ENCODE measurements at places on chromosomes 5 and 9.

- DNase-seq: peak; percentile 70
Measured at GRCh38 chr9:137045294-137046087, 486 bp downstream of the NPDC1 start.

DNA sequence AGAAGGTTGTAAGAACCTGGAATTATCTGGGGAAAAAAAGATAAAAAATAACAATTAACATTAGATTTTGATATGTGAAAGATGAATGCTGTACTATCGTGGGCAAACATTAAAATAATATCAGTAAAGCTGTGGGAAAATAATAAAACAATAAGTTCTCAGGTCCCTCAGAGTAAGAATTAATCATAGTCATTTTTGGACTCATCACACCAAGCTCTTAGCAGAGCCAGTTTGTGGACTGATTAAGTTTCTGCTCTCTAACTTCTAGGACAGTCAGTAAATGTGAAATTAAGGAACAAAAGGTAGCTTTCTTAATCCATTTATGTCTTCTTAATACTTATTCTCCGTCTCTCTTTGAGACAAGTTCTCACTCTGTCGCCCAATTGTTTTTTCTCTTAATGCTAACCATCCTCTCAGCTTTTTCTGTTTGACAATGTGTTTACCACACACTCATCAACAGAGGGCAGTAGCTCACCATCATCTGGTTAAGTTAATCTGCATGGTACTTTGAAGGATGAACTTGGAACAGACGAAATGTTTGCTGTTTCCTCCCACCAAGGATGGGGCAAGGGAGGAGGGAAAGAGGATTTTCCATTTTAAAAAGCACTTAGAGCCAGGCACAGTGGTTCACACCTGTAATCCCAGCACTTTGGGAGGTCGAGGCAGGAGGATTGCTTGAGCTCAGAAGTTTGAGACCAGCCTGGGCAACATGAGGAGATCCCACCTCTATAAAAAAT lies 5.3 kb upstream of the ACO1 start:
- peak; percentile 94 for DNase-seq

GRCh38 chr5:120035181-120035580 lies 405.8 kb downstream of the FAM170A start:
- DNase-seq: no peak

GRCh38 chr5:125179612-125180011 lies 433.2 kb upstream of the ZNF608 start:
- DNase-seq: no peak

DNA sequence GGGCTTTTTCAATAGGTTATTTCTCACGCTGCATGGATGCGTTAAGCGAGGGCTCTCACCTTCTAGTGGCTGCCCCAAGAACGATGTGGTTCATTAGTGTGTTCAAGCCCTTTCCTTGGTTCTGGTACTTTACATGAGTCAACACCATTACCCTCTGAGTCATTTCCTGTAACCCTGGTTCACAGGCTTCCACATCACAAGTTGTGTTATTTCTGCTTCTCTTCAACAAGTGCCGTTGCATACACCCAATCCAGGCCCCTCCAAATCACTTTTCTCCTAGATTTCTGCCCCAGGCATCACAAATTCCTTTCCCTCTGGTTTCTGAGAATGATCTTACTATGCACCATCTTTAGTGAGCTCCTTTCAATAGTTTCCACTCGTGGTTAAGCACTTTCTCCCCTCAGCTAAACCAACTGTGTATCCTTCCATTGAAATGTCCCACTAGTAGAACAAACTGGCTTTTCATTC lies 69.5 kb upstream of the RAD23B start:
- peak; percentile 82 for DNase-seq

DNA sequence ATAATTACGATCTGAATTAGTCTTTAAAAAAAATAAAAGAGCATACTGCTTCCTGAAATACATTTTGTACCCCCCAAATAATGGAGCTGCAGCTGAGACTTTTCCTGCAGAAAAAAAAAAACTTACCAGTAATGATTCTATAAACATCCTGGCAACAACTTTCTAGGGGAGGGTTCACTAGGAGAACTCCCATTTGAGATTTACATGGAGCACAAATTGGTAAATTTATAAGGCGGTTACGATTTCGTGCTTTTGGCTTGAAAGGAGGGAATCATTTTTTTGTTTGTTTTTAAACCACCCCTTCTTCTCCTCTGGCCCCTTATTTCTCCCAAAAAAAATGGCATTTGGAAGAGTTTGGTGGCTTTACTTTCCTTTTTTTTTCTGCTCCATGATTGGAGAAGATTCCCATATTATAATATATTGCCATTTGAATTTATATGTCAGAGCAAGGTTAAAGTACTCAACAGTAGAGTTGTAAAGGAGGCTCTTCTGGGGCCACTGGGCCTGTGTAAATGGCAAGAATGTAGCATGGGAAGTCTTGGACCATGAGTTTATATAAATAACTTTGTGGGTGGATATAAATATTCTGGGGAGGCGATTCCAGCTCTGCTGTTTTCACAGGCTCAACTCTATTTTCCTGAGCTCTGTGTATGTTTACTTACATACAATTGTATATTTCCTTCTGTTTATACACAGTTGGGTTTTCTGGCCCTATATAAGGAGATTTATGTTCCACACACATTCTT lies 159.9 kb downstream of the CSNK1G3 start:
- DNase-seq: no peak

GRCh38 chr5:17187011-17187785 lies 30.2 kb upstream of the BASP1 start:
- peak; percentile 24 for DNase-seq

DNA sequence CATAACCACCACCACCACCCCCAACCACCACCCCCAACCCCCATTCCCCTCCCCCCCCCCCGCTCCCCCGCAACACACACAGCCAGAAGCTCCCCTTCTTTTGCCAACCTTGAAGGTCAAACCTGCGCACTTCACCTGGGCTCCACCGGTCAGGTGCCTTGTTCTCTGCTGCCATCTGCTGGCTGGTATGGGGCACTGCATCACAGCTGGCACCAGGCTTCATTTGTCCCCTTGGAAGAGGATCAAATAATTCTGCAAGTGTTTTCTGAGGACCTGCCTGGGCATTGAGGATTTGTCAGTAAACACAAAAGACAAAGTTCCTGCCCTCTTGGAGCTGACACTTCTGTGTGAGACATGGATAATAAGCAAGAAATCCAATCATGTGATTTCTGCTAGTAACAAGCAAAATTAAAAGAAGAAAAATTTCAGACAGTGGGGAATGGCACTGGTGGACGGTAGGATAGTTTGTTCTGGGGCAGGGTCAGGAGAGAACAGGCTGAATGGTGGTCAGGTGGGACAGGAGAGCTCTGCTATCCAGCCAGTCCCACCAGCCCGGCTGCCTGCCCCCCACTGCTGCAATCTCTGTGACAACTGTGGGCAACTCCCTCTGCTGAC lies 55.6 kb upstream of the LMX1B start:
- peak; percentile 71 for DNase-seq

GRCh38 chr9:99118782-99119466 lies 14.0 kb downstream of the TGFBR1 start:
- no peak for DNase-seq

- no peak for DNase-seq
Measured at GRCh38 chr9:133987446-133987788, 4.7 kb downstream of the VAV2 start.

DNA sequence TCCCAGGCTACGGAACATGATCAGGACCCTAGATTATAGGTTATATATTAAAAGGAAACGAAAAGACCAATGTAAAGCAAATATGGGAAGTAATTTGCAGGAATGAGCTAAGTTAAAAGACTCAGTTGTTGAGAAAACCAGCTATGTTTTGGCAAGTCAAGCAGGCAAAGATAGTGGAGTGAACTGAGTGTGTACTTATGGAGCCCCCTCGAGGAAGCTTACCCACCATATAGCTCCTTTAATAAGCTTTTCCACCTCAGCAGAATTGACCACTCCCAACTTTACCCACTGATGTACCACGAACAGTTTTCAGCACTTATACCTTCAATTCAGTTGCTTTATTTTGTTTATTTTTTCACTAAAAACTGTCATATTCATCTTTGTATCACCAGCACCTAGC lies 57.3 kb upstream of the PJA2 start:
- no peak for DNase-seq

DNA sequence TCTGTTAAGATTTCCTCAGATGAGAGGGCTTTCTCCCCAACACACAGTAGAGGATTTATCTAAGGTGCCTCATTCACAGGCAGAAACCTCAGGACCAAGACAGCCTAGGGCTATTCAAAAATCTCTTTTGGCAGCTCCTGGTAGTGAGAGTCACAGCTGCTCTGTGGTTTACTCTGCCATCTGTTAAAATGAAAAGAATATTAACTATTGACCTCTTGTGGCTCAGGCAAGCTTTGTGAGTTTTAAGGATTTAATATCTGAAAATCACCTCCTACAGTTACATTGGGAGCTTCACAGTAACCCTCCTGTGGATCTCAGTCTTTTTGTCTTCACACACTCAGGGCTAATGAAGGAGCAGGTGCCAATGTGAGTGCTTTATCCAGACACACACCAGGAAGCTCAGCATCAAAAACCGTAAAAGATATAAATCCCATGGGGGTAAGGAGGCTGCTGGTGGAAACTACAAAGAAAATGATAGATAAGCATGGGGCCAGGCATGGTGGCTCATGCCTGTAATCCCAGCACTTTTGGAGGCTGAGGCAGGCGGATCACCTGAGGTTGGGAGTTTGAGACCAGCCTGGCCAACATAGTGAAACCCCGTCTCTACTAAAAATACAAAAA lies 29.7 kb downstream of the PPP1R2B start:
- no peak for DNase-seq

DNA sequence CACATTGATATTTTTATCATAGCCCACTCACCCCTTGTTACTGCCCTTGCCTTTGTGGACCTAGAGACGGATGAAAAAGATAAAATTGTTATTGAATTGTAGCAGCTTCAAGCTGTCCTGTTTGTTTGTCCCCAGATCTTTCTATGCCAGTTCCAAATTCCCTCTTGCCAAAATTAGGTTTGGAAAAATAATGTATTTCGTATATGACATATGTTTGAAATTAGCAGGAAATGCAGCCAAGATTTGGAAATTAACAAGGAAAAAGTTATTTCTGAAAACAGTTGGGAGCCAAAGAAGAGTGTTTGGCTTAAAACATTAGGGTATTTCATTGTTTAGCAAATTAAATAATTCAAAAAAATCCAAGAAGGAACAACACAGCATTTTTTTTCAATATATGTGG lies 33.5 kb downstream of the SPATA31D1 start:
- DNase-seq: peak; percentile 40

- no peak for DNase-seq
Measured at GRCh38 chr5:135833961-135834638, 363 bp upstream of the SLC25A48 start.

- no peak for DNase-seq
Measured at GRCh38 chr9:85479305-85479704, 262.4 kb downstream of the AGTPBP1 start.

DNA sequence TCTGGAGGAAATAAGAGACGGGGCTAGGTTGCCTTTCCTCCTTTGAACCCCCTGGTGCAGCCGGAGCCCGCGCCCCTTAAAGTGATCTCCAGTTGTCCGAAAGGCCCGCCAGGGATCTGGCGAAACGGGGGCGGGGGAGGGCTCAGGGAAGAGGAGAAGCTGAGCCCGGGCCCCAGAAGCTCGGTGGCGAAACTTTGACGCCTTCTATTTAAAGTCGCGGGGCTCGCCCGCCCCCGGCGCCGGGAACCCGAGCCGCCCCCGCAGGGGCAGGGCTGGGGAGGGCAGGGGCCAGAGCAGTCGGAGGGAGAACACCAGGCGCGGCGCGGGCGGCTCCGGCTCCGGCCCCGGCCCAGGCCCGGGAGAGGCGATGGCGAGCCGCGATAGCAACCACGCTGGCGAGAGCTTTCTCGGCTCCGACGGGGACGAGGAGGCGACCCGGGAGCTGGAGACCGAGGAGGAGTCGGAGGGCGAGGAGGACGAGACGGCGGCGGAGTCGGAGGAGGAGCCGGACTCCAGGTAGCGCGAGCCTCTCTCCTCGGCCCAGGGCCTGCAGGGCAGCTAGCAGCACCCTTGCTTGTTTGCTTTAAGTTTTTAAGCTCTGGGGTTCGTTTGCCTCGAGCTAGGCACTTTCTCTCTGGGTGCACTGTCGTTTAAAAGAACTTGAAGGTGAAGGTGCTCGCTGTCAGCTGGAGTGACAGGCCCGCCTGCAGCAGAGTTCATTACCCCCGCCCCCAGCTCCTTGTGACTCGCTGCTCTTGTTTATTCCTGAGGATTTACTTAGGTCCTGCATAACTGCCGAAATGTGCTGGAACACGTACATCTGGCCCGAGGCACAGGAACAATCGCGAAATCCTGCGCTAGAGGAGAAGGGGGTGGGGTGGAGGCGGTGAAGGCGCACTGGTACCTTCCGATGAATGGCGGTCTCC lies at the start of gene CMYA5:
Gene CMYA5 (plus strand): TSS at position 296 of the 926 bp plus-strand sequence. CDS start 72 bp downstream, at position 368.
- DNase-seq: peak; percentile 74

DNA sequence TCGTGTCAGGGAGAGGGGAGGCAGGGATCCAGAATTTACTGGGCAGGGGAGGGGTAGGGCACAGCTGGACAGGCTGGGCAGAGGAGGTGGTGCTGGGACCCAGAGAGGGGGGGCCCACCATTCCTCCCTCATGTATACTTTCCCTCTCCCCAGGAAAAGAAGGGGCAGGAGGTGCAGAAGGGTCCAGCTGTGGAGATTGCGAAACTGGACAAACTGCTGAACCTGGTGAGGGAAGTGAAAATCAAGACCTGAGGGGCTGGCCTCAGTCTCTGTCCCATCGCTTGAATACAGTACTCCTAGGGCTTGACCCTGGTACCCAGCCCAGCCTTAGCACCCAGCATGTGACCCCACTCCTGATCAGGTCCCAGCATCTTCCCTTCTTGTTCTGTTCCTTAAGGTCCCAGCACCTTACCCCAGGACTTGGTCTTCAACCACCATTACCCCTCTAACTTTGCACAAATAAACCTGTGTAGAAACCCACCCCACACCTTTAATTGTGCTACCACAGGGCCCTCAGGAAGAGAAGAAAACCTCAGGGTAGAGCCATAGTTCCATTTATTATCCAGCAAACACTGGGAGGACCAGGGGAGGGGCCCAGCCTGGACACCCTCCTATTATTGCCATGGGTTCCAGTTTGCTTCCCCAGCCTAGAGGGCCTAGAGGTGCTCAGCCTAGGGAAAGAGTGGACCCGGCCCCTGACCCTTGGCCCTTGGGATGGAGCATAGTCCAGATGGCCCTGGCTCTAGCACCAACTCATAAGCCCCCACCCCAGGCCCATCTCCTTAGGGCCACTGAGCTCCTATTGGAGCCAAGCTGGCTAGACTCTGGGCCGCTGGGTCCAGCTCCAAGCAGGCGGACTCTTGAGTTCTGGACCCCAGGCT lies 2.0 kb downstream of the ENHO start:
- DNase-seq: no peak

DNA sequence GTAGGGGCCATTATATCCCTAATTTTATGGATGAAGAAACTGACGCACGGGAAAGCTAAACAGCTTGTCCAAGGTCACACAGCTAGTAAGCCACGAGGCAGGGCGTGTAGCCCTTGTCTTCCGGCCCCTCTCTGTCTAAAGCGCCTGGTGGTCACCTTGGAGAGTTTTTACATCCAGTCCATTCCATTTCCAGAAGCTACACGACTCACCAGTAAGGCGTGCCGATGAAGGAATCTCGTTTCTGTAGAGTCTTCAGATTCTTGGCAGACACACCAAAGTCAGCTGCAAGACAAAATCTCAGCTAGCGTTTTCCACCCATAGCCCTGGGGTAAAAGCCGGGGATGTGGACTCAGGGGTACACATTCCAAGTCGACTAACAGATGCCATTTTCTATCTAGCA lies 80.5 kb downstream of the STK10 start:
- peak; percentile 88 for DNase-seq

GRCh38 chr5:65050140-65050539 lies 281.4 kb downstream of the CWC27 start:
- no peak for DNase-seq

Data from adipocyte (in vitro differentiated cells).